ENCODE measurements at places on chromosomes 12 and 14.

- DNase-seq = no peak
These were observed 57.6 kb downstream of the CCDC59 start for GRCh38 chr12:82300611-82301010.

GRCh38 chr14:100618763-100619320, 31.6 kb upstream of the BEGAIN start:
- no peak for DNase-seq

- DNase-seq = no peak
These were observed 105.1 kb downstream of the C12orf50 start for GRCh38 chr12:87924149-87924548.

GRCh38 chr14:63956326-63956725, 103.5 kb downstream of the SYNE2 start:
- DNase-seq = no peak

DNA sequence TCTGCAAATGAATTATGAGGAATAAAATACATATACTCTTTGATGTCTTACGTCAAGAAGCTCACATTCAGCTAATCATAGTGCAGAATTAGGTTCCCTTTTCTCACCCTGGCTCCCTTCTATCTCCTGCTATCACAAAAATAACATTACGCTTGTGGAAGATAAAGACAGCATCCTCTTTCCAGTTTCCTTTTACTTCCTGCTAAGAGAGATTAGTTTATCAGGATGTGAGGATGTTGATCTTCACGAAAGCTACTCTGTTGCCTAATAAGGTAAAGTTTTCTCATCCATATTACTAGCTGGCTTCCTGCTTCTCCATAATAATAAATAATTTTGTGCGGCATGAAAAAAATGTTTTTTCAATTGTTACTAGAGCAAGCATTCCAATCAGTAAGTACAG, 217.7 kb upstream of the DCN start:
- no peak for DNase-seq

- no peak for DNase-seq
These were observed 137.3 kb downstream of the SNAPC1 start for GRCh38 chr14:61899497-61899896.

DNA sequence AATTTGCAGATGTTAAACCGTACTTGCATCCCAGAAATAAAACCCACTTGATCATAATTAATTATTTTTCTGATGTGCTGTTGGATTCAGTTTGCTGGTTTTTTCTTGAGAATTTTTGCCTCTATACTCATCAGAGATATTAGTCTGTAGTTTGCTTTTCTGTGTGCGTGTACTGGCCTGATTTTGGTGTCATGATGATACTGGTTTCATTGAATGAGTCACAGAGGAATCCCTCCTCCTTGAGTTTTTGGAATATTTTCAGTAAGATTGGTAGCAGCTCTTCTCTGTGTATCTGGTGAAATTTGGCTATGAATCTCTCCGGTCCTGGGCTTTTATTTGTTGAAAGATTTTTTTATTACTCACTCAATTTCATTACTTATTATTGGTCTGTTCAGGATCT, 100.4 kb upstream of the PMCH start:
- no peak for DNase-seq

DNA sequence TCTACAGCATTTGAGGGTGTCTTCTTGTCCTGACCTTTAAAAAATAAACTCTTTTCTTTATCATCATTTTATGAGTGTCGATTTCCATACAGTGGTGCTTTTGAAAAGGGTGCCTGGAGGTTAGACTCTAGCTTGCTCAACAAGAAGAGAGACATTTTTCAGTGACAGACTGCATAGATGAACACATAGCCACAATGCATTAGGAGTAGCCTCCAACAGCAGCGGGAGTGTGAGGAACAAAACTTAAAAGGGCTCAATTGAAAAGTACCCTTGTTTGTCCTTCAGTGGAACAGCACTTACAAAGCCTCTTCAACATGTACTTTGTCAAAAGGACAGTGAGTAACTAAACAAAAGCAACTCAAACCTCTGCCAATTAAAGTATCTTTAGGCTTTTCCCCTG, 119.3 kb downstream of the SOX5 start:
- DNase-seq = no peak

DNA sequence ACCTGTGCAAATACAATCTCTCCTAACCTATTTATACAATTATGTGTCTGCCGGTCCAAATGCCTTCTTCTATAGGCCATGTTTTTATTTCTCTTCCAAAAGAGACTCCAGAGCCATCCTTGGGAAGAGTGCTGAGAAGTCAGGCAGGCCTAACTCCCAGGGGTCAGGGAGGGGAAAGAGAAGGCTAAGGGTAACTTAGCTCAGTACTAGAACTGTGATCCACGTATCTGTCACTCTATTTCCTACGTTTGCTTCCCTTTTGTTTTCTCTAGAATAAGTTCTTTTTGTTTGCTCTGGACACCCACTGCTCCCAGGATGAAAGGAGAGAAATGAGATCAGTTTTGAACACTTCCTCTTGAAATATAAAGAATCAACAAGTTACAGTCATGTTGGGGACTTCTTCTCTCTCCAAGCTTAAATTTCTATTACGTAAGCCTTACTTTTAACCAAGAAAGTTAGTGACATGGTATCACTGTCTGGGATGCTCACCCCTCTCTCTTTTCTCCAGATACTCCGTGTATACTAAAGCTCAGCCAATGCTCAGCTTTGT, 79.2 kb downstream of the DAD1 start:
- no peak for DNase-seq

GRCh38 chr12:97306147-97306546, 156.5 kb upstream of the RMST start:
- no peak for DNase-seq

GRCh38 chr12:89859508-89860220, 151.0 kb upstream of the ATP2B1 start:
- no peak for DNase-seq

DNA sequence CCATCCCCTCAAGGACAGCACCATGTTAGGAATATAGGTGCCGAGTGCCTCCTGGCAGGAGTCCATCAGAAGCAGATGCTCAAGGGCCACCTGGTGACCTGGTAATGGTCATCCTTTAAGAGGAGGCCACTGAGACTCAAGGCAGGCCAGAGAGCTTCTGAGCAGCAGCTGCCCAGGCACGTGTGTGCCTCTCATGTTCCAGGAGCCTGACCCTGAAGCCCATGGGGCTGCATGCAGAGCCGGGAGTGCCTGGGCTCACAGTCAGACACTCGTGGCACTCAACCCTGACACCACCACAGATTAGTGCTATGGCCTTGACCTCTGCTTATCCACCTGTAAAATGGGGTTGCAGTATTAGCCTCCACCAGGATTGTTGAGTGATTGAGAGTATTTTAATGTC, 45.6 kb downstream of the C14orf132 start:
- no peak for DNase-seq

GRCh38 chr14:56145181-56145769, 27.1 kb downstream of the PELI2 start:
- DNase-seq = no peak

DNA sequence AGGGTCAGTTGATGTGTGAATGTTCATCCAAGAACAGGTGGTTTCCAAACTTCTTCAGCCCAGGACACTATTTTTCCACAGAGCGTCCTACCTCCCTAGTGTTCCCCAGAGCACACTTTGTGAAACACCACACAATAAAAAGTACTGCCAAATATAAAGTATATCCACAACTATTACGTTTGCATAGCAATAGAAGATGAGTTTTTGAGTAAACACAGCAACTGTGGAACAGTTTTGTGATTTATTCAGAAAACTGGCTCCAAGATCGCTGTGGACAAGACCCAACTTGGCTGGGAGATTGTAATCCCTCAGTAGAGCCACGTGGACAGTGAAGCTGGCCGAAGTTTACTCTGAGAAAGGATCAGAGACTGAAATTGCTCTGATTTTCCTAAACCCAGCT, 14.5 kb upstream of the MAP1LC3B2 start:
- no peak for DNase-seq

- DNase-seq = no peak
These were observed 46.1 kb downstream of the PITPNM2 start for GRCh38 chr12:123104809-123105208.

GRCh38 chr12:91272461-91273063, 89.9 kb upstream of the DCN start:
- no peak for DNase-seq

GRCh38 chr14:59428581-59429012, 36.6 kb downstream of the GPR135 start:
- DNase-seq = no peak

- DNase-seq = no peak
These were observed 250.3 kb downstream of the SPTSSA start for GRCh38 chr14:34211732-34212131.

- DNase-seq = no peak
These were observed 15.7 kb downstream of the ANO6 start for GRCh38 chr12:45231515-45232145.

All from effector CD8-positive, alpha-beta T cell (primary cell).